ENCODE measurements at places on chromosomes 7 and 10.

GRCh38 chr10:115649217-115649616, 556.1 kb downstream of the ATRNL1 start:
- DNase-seq, result no peak

DNA sequence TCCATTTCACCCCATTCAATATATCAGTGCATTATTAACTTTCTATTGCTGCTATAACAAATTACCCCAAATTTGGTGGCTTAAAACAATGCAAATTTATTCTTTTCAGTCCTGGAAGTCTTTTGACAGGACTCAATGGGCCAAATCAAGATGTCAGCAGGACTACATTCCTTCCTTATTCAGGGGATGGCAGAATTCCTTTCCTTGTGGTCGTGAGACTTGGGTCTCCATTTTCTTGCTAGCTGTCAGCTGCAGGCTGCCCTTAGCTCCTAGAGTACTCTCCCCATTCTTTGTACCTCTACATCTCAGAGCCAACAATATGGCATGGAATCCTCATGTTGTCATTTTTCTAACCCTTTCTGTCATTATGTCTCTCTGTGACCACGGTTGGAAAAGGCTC, 310.6 kb downstream of the HDAC9 start:
- DNase-seq, result no peak

DNA sequence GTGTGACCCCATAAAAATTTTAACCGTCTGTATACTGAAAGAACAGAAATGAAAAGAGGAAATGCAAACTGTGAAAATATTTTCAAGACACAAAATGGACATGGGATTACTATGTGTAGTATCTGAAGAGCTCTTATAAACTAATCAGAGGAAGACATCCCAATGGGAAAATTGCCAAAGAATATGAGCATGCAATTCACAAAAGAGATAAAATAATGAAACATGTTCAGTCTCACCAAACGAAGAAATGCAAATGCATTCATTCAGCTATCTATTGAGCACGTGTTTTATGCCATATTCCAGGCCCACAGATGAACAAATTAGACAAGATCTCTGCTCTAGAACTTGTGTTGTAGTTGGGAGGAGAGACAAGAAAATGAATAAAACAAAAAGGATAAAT, 63.2 kb downstream of the NHLRC2 start:
- no peak for DNase-seq

DNA sequence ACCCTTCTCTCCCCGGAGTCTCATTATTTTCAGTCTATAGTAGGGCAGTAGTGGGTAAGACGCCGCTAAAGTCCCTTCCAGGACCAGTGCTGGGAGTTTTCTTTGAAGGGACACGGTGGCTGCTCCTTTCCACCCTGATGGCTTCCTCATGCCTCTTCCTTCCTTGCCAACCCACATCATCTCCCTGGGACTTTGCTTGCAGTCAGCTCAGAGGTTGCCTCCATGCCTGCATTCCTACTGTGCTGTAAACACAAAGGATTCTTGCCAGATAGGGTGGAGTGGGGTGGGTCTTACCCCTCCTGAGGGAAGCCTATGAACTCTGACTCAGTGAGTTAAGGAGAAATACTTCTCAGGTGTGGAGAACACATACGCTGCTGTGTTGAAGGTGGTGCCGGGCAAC, 59.9 kb upstream of the IGFBP3 start:
- DNase-seq, result peak; percentile 24

DNA sequence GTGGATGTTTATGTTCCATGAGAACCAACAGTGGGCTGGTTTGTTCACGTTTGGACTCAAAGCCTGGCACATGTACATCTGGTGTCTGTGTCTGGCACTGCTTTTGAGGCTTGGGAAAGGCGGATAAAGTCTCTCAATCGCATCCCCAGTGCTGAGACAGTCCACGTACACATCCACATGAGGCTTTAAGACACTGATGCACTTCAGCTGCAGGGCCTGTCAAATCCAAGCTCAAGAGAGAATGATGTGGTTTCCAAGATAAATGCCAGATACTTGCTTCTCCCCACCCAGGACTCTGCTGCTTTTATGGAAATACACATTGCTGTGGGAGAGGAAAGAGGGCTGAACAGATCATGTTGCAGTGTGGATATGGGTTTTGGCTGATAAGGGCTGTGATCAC, 178.4 kb downstream of the ADARB2 start:
- DNase-seq, result no peak

- DNase-seq, result no peak
Observed at GRCh38 chr7:22291977-22292376, 65.0 kb downstream of the RAPGEF5 start.

GRCh38 chr10:102918817-102919245, 737 bp downstream of the CNNM2 start:
- DNase-seq, result no peak

- DNase-seq, result no peak
Observed at GRCh38 chr7:111833466-111833865, 271.2 kb upstream of the IMMP2L start.

DNA sequence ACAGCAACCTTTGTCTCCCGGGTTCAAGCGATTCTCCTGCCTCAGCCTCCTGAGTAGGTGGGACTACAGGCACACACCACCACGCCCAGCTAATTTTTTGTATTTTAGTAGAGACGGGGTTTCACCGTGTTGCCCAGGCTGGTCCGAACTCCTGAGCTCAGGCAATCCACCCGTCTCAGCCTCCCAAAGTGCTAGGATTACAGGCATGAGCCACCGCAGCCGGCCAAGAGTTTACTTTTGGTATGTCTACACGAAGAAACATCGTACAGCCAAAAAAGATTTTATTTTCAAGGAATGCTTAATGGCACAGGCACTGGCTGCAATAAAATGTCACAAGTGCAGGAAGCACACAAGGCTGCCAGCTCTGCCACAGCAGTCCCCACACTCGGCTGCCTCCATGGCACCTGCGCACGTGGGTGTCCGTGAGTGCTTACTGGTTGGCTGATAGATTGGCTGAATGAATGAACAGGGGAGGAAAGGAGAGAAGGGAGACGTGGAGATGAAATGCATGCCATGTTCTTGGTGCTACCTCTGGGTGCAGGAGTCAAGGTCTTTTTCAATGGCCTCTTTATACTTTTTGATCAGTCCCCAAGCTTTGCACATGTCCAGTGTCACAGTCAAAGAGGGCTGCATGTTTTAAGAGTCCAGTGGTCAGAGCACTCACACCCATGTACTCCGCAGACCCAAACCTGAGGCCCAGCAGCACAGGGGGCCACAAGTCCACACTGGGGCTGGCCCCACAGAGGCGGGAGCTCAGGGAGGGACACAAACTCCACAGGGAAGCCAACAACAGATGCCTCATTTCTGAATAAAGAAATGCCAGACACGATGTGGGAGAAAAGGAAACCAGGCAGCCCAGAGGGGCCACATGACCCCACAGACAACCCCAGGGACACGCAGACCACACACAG, 198.2 kb downstream of the MAD1L1 start:
- no peak for DNase-seq

DNA sequence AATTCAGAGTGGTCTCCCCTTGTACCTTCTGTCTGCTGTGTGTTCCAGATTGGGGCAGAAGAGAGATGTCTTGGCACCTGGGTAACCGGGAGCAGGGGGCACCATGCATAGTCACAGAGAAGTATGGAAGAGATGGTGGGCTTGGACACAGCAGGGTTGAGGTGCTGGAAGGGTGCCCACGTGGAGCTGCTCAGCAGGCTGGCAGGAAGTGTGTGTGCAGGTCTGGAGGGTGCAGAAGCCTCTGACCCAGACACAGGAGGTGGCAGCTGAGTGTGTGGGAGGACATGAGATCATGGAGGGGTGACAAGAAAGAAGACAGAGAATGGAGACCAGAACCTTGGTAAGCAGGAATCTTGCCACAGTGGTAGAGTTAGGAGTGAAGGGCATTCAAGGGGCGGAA, 42.3 kb upstream of the DUSP5 start:
- no peak for DNase-seq

- no peak for DNase-seq
Observed at GRCh38 chr7:54978364-54979116, 40.3 kb upstream of the EGFR start.

GRCh38 chr7:95330204-95330960, 6.0 kb upstream of the PON1 start:
- DNase-seq, result no peak

- DNase-seq, result no peak
Observed at GRCh38 chr7:103632972-103633371, 187.0 kb upstream of the SLC26A5 start.

GRCh38 chr10:5732141-5732540, 47.5 kb downstream of the TASOR2 start:
- DNase-seq, result no peak

Data from ecto neural progenitor cell (in vitro differentiated cells).